Smooth muscle cell of the coronary artery (primary cell): ENCODE measurements at places on chromosomes 3 and 15. TPM values are rescaled to one million over a fixed set of nuclear protein-coding genes. Genes with fewer than 3 reads are reported as not detected.

The TATDN2 gene
- total RNA-seq = 7.1 and 9.8 TPM in 2 replicates

The UROC1 gene
- total RNA-seq = not detected in 2 replicates

The CLN6 gene
- total RNA-seq = 6.8 and 8.9 TPM in 2 replicates

The TMEM89 gene
- not detected in 2 replicates for total RNA-seq

The PIGBOS1 gene
- 2.8 and 5.6 TPM in 2 replicates for total RNA-seq

The TMC3 gene
- 13.7 TPM in 1 of 2 replicates, not detected in the other for total RNA-seq
